ENCODE measurements at places on chromosomes 5 and 9.
A peak's percentile ranks its signal among the peaks of the same experiment; 100 is the strongest.

DNA sequence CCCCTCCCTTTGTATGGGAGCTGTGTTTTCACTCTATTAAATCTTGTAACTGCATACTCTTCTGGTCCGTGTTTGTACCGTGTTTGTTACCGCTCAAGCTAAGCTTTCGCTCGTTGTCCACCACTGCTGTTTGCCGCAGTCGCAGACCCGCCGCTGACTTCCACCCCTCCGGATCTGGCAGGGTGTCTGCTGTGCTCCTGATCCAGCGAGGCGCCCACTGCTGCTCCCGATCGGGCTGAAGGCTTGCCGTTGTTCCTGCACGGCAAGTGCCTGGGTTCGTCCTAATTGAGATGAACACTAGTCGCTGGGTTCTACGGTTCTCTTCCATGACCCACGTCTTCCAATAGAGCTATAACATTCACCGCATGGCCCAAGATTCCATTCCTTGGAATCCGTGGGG, 6.6 kb upstream of the GNE start:
- DNase-seq = no peak

GRCh38 chr5:65927503-65928321, 1.3 kb downstream of the ERBIN start:
- DNase-seq = peak; percentile 52

- no peak for DNase-seq
Measured at GRCh38 chr5:14532180-14532579, 49.4 kb upstream of the OTULINL start.

GRCh38 chr9:112218908-112219307, 43.8 kb upstream of the SUSD1 start:
- no peak for DNase-seq

DNA sequence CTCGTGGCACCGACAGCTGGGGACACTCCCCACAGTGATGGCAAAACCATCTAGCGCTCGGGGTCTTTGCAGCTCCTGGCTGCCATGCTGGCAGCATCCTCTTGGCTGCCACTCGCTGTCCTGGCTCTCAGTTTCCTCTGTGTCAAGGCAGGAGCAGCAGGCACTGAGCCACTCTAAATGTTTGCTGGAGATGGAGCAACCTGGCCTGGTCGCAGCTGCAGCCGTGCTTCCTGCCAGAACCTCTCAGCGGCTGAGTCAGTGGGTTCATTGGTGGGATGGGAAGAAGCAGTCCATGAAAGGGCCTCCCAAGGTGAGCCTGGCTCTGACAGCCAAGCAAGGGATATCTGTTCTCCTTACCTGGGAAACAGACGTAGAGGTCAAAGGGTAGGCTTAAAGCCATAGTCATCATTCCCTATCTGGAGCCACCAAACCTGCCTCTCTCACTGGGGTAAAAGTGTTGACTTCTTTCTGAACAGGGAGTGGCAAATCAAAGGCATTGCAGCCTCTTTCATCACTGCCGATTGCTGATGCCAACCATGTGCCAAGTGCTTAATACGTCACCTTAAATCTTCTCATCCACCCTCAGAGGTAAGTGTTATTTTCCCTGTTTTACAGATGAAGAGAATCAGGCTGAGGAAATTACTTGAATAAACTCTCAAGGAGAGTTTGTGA, 304.8 kb upstream of the ZNF462 start:
- DNase-seq = no peak

DNA sequence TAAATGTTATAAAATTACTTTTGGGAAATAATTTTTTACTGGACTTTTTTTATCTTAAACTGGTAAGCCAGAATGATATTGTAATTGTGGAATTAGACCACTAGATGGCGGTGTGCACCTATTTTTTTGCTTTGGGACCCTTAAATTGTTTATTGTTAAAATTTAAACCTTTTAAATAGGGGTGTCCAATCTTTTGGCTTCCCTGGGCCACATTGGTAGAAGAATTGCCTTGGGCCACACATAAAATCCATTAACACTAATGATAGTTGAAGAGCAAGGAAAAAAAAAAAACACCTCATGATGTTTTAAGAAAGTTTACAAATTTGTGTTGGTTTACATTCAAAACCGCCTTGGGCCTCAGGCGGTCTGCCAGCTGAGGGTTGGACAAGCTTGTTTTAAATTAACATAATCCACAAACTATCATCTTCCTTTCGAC, 28.4 kb upstream of the GADD45G start:
- DNase-seq = no peak

GRCh38 chr5:82375488-82376244, 97.5 kb upstream of the RPS23 start:
- no peak for DNase-seq

GRCh38 chr9:113523421-113524141, 60.1 kb downstream of the RGS3 start:
- peak; percentile 63 for DNase-seq

GRCh38 chr9:7286101-7286500, 513.5 kb downstream of the DMAC1 start:
- DNase-seq = no peak

- DNase-seq = no peak
Measured at GRCh38 chr5:104347119-104347708, 784.6 kb upstream of the NUDT12 start.

DNA sequence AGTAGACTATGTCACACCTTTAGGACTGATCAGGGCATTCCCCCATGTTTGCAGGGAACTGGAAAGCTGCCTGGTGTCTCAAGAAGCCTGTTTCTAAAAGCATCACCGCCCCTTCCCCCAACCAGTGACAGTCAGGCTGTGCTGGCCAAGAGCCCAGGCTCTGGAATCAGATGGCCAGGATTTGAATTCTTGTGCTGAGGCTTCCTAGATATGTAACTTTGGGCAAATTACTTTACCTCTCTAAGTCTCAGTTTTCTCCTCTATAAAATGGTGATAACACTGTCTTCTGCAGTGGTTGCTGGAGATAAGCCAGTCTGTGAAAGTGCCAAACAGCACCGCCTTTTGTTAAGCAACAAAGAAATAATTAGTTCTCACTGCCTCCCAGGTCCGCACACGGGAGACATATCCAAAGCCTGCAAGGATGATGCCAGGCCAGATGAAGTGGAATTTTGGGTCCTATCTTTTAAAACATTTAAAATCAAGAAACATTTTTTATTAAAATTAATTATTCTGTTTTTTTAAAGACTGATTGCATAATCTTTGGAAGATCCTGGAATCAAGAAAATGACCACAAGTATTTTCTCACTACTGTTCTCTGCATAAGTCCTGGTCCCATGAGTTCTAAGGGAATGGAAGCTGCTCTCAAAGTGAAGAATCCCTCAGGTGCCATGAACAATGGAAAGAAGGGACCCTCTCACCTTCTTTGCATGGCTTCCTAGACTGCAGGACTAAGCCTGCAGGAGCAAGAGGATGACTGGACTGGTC, 13.9 kb downstream of the SLC31A2 start:
- no peak for DNase-seq

- DNase-seq = no peak
Measured at GRCh38 chr5:42877431-42877830, 65.7 kb upstream of the SELENOP start.

GRCh38 chr5:58281189-58281588, 178.7 kb downstream of the PLK2 start:
- no peak for DNase-seq

DNA sequence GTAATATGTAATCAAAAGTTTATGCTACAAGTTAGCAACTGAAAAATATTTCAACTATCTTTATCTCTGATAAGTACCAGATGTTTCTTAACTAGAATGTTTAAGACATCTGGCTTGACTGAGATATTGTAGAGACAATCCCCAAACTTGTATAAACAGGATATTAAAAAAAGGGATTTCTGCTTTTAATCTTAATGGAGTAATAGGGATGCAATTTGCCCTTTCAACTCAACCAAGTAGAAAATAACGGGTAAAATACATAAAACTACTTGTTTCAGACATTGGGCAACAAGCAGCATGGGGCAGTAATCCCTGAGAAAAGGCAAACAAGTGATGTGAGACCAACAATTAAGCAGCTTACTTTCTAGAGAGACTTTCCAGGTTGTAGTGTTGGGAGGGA, 9.4 kb upstream of the ADAMTS12 start:
- no peak for DNase-seq

- DNase-seq = no peak
Measured at GRCh38 chr5:77012601-77013000, 17.6 kb upstream of the AGGF1 start.

- DNase-seq = no peak
Measured at GRCh38 chr5:88644676-88645075, 238.3 kb downstream of the MEF2C start.

DNA sequence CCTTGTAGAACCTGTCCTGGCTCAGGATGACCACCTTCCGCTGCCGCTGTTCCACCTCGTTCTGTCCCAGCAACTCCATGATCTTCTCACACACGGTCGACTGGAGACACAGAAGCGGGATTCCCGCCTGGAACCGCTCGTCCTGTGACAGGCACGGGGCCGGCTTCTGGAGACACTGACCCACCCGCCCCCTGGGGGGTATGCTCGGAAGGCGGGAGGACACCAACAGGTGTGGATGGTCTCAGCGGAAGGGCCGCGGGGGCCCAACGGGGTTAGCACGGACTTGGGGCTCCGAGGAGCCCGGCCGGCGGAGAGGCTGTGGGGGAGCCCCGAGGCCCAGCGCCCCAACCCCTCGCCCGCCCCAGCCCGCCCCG, 530 bp downstream of the UCK1 start:
- peak; percentile 42 for DNase-seq

- DNase-seq = no peak
Measured at GRCh38 chr5:87015901-87016300, 251.8 kb upstream of the RASA1 start.

DNA sequence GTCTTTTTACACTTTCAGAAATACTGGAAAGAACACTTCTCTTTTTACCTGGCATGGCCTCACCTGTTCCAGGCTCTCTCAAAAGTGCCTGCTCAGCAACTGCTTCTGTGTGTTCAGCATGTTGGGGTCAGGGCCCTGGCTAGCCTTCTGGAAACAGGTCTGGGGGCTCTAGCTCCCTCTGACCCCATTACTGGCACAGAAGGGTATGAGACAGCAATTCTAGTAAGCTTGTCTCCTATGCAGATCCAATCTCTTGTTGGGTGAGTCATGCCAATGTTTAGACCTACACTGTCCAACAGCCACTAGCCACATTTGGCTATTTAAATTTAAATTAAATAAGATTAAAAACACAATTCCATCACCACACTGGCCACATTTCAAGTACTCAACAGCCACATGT, 80.8 kb downstream of the MAPKAP1 start:
- DNase-seq = no peak

- no peak for DNase-seq
Measured at GRCh38 chr5:122846051-122846550, 688 bp downstream of the SNX24 start.

GRCh38 chr9:128438343-128439109, 17.3 kb upstream of the ODF2 start:
- peak; percentile 89 for DNase-seq

- DNase-seq = no peak
Measured at GRCh38 chr5:89087551-89088318, 204.8 kb upstream of the MEF2C start.

- no peak for DNase-seq
Measured at GRCh38 chr5:101244621-101245020, 341.5 kb upstream of the ST8SIA4 start.

DNA sequence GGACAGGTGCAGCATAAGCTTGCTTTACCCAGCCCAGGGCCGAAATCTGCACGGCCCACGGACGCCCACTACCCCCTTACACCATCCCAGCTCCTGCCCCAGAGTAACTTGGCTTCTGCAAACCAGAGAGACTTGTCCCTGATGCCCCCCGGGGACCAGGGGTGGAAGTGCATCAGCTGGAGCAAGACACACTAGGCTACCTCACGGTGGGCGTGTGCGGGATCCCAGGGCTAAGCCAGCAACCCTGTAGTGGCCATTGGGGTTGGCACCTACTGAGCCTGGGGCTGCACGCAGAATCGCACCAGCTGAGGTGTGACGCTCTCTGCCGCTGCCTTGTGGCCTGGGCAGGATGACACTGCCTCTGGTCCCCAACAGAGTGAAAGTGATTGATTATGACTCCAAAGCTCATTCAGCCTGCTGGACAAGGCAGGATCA, 6.1 kb upstream of the ZNF79 start:
- DNase-seq = no peak
